ENCODE measurements at places on chromosomes 3 and 15.

DNA sequence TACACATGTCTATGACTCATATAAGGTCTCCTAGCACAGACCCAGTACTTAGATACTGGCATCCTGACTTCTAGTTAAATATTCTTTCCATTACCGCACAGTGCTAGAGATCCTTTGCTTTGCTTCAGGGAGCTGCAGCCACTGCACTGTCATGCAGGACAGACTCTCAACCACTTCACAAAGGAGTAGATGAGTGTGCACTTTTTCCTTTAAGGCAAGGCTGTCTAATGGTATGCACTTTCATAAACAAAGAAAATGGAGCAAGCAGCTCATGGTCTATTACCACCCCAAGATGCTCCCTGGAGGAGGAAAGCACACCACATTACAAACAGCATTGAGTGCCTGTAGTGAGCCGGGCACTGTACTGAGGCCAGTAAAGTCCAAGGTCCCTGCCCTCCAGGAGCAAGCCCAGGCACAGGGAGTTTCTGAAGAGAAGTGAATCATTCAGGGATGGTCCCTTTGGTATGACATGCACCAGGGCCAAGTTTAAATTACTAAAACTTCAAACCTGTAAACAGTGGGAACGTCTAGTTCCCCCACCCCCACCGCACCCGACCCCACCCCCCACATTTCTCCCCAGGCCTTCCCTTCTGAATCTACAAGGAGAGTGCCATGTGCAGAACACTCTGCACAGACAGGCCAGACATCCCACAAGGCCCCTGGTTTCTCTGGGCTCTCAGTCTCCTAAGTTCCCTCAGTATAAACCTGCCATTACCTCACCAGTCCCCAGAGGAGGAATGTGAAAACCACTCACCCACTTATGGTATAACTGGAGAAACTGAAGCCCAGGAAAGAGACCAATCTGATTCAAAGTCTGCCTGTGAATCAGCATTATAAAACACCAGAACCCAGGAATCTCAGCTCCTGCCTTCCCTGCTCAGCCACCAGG is 107.8 kb upstream of the BCL6 start:
- no peak for DNase-seq

- DNase-seq, result peak; percentile 18
Observed at GRCh38 chr15:96348112-96349027, 17.9 kb downstream of the NR2F2 start.

- DNase-seq, result no peak
Observed at GRCh38 chr3:151589311-151589710, 128.4 kb upstream of the IGSF10 start.

- no peak for DNase-seq
Observed at GRCh38 chr3:45887759-45888511, 1.6 kb downstream of the CCR9 start.

DNA sequence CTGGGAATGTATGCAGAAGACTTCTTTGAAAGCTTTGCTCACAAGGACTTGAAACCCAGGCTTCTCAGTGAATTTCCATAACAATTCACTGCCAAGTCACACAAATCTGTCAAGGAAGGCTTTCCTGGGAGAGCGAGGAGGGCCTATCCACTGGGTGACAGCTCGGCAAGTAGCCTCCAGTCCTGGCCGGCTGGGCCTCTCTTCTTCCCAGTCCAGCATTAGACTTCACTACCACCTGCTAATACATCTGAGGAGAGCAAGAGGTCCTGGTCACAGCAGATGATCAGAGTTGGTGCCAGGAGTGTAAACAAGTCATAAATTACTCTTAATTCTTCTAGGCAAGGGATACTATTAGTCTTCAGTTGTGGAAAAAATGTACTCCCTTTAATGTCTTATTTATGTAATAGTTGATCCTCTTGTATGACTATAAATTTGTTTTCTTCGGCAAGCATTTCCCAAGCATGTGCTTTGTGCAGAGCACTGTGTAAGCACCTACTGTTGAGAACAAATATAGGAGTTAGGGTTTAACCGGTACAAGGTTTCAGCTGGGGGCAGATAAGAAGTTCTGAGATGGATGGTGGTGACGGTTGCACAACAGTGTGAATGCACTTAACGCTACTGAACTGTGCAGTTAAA is 162.9 kb downstream of the VGLL4 start:
- DNase-seq, result no peak

DNA sequence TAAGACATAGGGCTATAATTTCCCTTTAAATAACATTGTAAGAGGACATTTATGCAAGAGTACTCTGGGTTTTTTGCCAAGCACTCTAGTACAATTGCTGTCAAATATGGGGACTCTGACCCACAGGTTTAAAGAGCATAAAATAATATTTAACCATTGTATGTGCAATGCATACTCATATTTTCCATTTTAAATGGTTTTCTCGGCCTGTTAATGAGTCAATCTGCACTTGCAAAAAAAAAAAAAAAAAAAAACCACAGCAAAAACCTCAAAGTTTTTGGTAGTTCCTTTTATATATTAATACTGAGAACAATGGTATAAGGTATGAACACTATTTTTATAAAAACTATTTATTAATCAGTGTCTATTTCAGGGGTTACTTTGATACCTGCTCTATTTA is 304.0 kb upstream of the CBLB start:
- DNase-seq, result no peak

- no peak for DNase-seq
Observed at GRCh38 chr3:196835086-196835485, 32.6 kb upstream of the SENP5 start.

- DNase-seq, result no peak
Observed at GRCh38 chr15:48031973-48032372, 88.8 kb upstream of the SLC24A5 start.

- no peak for DNase-seq
Observed at GRCh38 chr3:139477710-139478640, 1.7 kb upstream of the RBP2 start.

DNA sequence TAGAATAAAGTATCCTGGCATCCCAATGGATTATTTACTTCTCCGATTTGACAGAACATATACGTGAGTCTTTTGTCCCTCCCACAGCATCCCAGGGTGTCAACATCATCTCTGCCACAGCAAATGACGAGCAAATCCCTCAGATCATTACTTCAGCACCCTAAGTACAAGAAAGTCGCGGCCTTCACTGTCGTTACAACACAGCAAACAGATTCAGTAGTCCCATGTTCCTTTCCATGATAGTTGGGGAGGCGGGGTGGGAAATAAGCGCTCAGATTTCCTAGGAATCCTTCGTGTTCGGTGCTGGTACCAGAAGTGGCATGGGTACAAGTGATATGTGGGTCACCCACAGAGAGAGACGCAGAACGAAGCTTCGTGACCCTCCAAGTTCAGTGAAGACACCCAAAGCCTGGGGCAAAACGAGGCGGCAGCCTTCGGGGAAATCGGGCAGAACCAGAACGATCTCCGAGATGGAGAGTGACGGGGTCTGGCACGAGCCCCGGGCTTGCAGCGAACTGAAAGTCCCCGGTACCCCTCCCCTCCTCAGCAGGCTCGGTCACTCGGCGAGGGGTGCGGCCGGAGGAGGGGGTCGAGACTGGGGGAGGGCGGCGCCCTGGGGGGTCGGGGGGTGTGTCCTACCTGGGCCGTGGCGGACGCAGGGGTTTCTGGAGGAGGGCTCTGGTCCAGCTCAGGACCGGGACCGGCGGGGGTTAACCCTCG is 619 bp downstream of the TTBK2 start:
- DNase-seq, result peak; percentile 31
